ENCODE measurements at places on chromosomes 12 and 14. TPM values are rescaled to one million over a fixed set of nuclear protein-coding genes. Genes with fewer than 3 reads are reported as not detected.

TPH2 gene
- not detected for total RNA-seq

DRAM1 gene
- total RNA-seq, result 6.0 TPM

- no peak for ATAC-seq
Observed at GRCh38 chr12:12147111-12147510, 76.4 kb downstream of the BCL2L14 start.

GPR84 gene
- 0.24 TPM for total RNA-seq

TAS2R13 gene
- 1.2 TPM for total RNA-seq

DNA sequence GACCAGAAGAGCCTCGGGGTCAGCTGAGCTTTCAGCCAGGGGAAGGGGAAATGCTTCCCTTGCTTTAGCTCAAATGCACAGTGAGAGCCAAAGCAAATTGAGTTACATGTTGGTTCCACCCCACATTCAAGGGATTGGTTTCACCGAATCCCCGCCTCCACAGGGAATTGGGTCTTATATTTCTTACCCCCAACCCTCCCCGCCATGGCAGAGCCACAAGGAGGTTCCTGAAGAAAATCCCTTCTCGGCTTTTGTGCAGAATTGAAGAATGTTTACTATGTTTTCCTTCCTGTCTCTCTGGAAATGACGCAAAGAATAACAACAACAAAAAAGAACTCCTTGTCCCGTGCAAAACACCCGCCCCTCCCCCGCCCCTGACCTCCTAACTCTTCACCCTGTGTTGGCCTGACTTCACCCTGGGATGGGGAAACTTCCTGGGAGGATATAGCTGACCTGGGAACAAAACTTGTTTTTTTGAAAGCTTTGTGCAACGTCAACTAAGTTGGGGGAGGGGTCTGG, 21.9 kb upstream of the CIPC start:
- ATAC-seq, result no peak

- no peak for ATAC-seq
Observed at GRCh38 chr14:64324895-64325294, 30.7 kb upstream of the ESR2 start.

JAG2 gene
- 2.5 TPM for total RNA-seq

DNA sequence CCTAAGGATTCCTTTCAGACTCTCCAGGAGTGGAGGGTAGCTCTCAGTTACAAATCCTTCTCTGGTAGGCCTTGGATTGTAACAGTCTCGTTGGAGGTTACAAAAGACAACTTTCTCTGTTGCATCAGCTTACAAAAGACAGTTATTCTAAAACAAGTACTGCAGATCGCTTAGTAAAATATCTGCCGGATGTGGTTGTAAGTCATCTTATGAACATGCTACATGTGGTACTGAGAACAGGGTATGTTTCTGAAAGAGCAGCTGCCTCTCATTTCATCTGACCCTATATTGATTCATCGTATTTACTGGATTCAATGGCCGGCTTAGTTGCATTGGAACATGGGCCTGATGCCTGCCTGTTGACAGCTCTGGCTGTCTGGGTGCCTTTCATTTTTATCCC, 157.4 kb downstream of the PTCSC3 start:
- ATAC-seq, result peak; percentile 90

- ATAC-seq, result no peak
Observed at GRCh38 chr14:28196878-28197277, 569.7 kb upstream of the FOXG1 start.

GRCh38 chr12:17818931-17819330, 271.1 kb downstream of the RERGL start:
- no peak for ATAC-seq

GRCh38 chr12:59429766-59430165, 166.1 kb upstream of the SLC16A7 start:
- ATAC-seq, result no peak

DNA sequence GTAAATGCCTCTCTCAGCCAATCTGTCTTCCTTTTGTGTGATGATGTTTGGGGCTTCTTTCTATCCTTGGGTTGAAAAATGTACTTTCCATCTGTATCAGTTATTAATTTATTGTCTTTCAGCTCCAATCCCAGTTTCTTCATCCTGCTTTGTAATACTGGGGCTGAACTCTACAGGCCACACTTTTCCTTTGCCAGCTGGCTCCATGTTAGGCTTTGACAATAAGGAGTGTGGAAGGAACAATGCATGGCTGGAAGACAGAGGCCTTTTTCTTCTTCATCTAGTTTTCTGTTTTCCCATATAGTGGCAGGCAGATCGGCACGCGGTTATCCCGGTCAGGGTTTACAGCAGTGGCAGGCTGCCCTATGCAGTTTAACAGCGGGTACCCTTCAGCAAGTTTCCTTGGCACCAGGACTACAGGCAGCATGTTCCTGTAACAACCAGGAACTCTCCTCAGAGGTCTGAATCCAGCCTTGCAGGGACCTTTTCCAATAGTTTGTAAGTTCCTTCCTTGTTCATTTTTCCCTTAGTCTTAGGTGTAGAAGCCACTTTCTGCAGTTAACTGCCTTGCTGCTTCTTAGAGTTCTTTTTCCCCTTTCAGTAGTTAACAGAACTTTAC, 38.5 kb upstream of the CRACR2A start:
- ATAC-seq, result no peak

CMA1 gene
- not detected for total RNA-seq

DNA sequence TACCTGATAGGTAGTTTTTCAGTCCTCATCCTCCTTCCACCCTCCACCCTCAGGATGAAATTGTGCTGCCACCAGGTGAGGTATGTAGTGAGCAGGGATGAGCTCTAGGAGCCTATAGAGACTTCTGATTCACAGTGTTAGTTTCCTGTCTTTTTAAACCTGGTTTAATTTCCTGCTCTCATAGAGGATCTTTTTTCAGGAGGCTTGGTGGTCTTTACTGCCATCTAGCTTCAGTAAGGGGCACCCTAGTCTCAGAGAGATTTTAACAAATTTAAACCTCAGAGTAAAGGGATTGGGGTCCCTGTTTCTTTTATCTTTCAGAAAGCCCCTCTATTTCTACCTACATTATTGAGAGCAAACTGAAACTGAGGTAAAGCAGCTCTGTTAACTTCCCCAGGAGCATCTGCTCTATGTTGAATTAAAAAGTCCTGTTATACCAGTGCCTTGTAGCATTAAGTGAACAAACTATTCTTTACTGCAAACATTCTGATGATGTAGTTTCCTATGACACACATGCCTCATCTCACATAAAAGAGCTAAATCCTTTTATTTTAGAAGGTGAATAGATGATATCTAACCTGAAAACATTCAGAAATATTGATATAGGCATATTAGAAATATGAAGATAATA, 172.2 kb upstream of the DDHD1 start:
- no peak for ATAC-seq

- ATAC-seq, result no peak
Observed at GRCh38 chr14:37048666-37049071, 123.7 kb downstream of the SLC25A21 start.

DNA sequence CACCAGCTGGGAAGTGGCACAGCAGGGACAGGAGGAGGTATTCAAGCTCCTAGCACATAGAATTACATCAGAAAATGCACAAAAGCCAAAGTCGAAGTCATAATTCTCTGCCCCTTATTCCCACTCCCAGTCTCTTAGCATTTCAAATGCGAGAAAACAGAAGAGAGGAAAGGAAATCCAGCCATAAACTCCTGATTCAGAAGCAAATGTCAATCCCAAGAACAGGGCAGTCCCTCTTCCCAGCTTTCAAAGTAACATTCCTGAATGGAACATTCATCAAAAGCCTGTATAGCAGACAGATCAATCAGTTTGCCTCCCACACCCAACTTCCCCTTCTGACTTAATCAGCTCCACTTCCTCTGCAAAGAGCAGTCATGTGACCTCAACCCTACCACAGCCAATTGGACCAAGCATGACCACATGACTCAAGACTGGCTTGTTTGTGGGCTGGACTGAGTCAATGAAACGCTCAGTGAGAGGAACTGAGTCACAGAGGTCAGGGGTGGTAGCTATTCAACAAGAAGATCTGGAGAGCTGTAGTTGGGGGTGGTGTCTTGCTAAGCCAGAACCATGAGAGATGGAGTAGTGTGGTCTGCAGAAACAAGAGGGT, 41.4 kb upstream of the TUNAR start:
- peak; percentile 96 for ATAC-seq

GPR132 gene
- total RNA-seq, result 49.5 TPM

PLEKHD1 gene
- total RNA-seq, result 0.19 TPM

- ATAC-seq, result no peak
Observed at GRCh38 chr12:71940068-71940467, 1.4 kb downstream of the TPH2 start.

BDKRB2 gene
- total RNA-seq, result not detected

- ATAC-seq, result no peak
Observed at GRCh38 chr14:47539031-47539461, 136.4 kb downstream of the MDGA2 start.

DNA sequence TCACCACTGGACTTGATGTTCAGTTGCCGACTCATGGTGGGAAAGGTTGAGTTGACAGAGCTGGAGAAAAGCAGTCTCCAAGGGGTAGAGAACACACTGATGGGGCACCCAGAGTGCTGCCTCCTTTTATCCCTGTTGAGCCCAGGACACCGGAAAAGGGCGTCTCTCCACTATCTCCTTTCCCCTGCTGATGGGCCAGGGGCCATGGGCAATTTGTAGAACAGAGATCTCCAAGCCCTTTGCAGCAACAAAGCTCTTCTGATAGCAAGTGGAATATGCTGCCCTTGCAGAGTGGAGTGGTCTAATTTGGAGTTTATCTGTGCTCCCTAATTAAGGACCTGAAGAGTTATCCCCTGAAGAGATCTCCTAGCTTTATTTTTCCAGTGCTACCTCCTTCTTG, at the start of gene KRT74:
Gene KRT74 (minus strand): TSS at position 101 of the 400 bp plus-strand sequence. CDS start 66 bp downstream, at position 35.
- ATAC-seq, result no peak

IL23A gene
- 9.8 TPM for total RNA-seq

DNA sequence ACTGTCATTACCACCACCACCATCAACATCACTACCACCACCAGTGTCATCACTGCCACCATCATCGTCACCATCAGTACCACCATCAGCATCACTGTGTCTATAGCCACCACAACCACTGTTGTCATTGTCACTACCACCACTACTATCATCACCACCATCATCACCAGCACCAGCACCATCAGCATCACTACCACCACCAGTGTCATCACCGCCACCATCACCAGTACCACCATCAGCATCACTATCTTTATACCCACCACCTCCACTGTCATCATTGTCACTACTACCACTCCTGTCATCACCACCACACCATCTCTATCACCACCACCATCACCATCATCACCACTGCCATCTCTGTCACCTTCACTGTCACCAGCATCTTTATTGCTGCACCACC, 60.6 kb downstream of the BEGAIN start:
- peak; percentile 32 for ATAC-seq

DNA sequence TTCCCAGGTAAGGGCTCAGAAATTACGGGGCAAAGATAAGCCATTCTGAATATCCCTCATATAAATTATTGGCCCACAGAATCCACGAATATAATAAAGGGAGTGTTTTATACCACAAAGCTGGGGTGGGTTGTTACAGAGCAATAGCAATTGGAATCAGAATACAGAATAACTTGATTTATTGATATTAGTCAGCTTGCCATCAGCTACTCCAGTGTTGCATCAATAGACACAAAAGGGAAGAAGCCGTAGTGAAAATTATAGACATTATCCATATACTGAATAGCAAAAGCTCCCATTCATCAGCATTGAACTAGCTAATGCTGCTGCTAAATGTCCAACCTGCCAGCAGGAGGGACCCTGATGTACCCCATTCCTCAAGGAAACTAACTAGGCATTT, 18.3 kb downstream of the MDGA2 start:
- ATAC-seq, result no peak

DNA sequence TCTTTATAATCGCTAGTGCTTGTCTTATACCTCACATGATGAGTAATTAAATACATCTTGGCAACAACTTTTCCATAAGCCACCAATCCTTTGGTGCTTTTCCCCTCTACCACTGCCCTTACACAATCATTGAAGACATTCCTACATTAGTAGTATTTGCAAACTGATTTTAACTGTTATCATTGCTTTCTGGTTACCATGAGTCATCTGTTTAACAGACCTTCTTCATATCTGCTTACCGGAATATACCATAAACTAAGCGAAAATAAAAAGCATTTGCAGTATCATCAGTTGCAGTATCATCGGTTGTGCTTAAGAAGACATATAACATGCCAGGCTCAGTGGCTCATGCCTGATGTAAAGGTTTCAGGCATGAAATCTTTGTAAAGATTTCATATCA, 54.8 kb upstream of the PLEKHA5 start:
- ATAC-seq, result no peak

KRT74 gene
- total RNA-seq, result not detected

NOXRED1 gene
- 1.0 TPM for total RNA-seq

DNA sequence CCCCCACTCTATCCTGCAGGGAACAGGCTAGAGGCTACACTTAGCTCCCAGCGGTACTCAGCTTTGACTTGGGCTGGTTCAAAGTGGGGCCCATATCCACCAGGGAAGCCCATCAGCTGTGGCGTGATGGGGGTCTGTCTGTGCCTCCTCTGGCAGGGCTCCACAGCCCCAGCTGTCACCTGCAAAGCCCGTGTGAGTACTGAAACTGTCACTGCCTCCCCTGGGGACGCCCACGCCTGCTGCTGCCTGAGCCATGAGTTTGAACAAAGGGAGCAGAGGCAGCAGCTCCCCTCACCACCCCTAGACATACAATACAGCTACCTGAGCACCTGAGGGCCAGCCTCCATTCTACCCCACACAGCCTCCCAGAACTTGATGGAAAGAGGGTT, 5.0 kb downstream of the REM2 start:
- peak; percentile 10 for ATAC-seq

DNA sequence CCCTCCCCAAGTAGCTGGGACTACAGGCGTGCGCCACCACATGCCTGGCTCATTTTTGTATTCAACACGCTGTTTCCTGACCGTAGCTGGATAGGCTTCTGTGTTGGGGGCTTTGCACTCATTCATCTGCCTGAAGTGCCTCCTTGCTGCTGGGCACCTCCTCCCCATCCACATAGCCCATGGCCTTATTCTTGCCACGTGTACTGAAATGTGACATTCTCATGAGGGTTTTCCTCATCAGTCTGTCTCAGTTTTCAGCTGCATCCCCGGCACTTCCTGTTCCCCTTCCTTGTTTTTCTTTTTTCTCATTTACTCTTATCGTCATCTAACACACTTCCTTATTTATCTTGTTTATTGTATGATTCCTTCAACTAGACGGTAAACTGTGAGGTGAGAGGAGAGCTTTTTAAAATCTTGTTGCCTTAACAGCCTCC, 36.6 kb downstream of the RCOR1 start:
- no peak for ATAC-seq

SCNN1A gene
- total RNA-seq, result 1.6 TPM

DNA sequence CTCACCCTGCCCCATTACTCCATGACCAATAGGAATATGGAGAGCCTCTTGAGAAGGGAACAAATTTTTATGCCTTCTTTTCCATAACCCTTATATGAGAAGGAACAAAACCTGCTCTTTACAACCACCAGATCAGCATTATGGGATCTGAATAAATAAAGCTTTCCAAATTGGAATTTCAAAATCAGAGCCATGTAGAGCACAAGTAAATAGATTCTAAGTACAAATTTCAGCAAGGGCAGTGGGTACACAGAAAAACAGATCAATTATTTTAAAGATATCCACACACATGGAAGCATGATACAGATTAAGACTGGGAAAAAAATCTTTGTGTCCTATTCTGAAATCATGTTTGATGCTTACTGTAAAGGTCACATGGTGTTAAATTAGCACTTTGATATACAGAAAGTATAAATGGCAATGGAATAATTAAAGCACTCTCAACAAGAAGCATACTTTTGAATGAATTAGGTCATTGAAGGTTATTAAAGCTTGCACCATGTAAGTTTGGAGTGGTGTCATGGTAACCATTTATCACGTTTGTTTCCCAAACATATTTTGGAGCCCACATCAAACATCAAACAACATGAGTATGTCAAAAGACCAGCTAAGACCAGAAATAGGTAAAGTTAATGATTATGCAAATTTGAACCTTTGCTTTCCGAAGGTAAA, 75.9 kb upstream of the AVPR1A start:
- no peak for ATAC-seq

PSME2 gene
- total RNA-seq, result 339 TPM
